NCI-H1105 (cell line): ENCODE measurements at places on chromosomes 6 and 20.

DNA sequence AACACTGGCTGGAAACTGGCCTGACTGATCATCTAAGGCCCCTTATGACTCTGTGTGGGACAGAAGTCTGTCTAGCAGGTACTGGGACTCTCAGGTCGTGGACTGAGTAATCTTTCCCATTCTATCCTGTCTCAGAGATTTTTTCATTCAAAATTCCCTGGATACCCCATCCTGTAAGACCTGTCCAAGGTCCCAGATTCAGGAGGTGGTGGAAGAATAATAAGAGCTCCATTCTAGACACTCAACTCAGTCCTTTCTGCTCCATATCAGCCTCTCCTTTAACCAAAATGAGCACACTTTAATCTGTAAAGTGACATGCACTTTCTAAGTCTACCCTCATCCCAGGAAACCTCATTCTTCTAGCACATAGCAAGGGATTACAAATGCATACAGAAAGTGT is 82.5 kb upstream of the MRPS10 start:
- no peak for DNase-seq

- peak; percentile 54 for DNase-seq
These were observed 69.1 kb downstream of the SLC35F1 start for GRCh38 chr6:117976030-117976651.

DNA sequence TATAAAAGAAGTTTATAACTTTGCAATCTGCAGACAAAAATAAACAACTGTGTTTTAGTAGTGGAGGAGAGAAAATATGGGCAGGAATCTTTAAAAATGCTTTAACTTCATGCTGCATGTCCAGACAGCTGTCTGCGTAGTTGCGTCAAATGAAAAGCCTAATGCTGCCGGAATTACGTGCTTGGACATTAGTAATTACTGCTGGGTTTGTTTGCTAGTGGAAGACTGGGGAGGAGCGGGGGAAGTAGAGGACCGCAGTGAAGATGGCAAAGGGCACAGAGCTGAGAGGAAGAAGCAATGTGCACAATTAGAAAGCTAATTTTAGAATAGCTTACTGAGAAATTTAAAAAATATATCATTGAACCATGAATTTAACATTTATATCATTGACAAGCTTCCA is 2.4 kb downstream of the SNAP25 start:
- DNase-seq = no peak

- no peak for DNase-seq
These were observed 88.1 kb downstream of the RSPH3 start for GRCh38 chr6:158911746-158912480.

DNA sequence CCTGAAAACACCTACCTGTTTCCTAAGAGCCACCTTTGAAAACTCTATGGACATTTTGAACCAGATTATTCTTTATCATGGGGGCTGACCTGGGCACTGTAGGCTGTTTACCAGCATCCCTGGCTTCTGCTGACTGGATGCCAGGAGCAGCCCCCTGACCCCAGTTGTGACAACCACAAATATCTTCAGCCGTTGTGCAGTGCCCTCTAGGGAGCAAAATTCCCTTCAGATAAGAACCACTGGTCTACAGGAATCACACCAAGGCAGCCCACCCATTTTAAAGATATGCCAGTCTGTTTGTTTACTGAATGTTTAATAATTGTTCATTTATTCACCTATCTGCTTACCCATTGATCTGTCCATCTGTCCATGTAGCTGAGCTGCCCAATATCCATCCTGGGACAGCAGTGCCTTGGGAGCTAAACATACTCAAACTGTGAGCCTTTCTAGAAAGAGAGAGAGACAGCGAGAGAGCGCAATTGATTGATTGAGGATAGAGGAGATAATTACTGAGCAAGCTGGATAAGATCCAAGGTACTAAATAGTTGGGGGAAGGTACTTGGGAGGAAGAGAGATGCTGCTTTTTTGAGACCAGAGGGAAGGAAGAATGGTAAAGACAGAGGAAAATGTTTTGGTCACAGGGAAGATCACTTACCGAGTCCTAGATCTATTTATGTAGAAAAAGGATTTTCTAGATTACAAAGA is 276.8 kb downstream of the NRN1 start:
- peak; percentile 20 for DNase-seq

- DNase-seq = peak; percentile 49
These were observed 376.6 kb downstream of the GRIK2 start for GRCh38 chr6:101770116-101770515.

- DNase-seq = no peak
These were observed 100.8 kb downstream of the CEBPB start for GRCh38 chr20:50291254-50292078.

DNA sequence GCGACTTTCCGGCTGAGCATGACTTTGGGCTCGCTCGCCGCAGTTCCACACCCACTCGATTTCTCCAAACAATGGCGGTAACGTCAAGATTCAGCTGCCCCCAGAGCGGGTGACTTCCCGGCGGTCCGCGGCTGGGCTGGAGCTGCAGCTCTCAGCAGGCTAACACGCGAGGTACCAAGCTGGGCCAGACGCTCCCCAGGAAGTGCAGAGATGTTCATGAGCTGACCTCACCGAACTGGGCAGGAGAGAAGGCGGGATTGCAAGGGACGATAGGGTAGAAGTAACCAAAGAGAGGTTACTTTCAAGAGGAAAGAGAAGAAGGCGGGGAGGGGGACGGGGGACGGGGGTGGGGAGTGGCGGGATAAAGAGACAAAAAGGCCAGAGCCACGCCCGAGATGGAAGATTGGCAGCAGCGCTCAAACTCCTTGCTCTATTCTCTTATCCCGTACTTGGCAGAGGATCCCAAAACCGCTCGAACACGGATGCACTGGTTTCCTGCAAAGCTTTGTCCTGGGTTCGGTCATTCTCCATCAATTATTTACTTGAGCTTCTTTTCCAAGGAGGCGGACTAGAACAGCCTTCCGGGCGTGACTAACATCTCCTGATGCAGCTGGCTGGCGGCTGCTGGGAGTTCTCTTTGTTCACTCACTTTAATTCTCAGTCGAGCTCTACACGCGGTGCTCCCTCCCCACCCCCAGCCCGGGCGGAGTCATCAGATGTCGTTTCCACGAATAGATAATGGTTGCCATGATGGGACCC is at the start of gene MTCL3:
TSS of gene MTCL3 (minus strand) at position 626 of the 759 bp plus-strand sequence.
- peak; percentile 94 for DNase-seq

DNA sequence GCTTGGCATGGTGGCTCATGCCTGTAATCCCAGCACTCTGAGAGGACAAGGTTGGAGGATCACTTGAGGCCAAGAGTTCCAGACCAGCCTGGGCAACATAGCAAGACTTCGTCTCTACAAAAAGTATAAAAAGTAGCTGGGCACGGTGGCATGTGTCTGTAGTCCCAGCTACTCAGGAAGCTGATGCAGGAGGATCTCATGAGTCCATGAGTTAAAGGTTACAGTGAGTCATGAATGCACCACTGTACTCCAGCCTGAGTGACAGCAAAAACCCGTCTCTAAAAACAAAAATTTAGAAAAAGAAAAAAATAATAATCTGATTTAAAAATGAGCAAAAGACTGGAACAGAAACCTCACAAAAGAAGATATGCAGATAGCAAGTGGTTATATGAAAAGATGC is 279.7 kb downstream of the RNGTT start:
- no peak for DNase-seq

GRCh38 chr20:10667077-10667401 is 6.8 kb downstream of the JAG1 start:
- peak; percentile 85 for DNase-seq

- DNase-seq = peak; percentile 17
These were observed at the start of gene HIVEP1 for GRCh38 chr6:12012038-12012557. HIVEP1 (plus strand) TSS chr6:12012312; CDS start chr6:12015629, 3,317 bp downstream.

GRCh38 chr6:167572106-167572505 is 247.2 kb downstream of the TTLL2 start:
- no peak for DNase-seq

- DNase-seq = no peak
These were observed 77.5 kb upstream of the GJE1 start for GRCh38 chr6:142055219-142055618.

- DNase-seq = no peak
These were observed 152.0 kb upstream of the ECI2 start for GRCh38 chr6:4287372-4287771.

DNA sequence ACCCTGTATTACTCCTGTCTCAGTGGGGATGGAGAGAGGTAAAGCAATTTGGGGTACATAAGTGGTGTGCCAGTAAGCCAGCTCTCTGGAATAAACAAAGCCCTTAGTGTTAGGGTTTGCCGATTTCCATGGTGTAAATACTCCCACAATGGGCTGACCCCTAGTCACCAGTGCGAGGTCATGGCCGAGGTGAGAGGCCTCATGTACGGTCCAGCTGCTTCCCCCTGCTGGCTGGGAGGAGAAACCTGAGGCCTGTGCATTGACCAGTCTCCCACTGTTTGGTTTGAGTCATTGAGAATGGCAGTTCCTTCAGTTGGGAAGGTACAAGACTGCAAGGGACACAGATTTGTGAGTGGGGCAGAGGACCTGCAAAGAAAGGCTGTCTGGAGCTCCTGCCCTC is 382.0 kb downstream of the CDH26 start:
- DNase-seq = no peak

- no peak for DNase-seq
These were observed 1.6 kb upstream of the THBD start for GRCh38 chr20:23050847-23051627.

- no peak for DNase-seq
These were observed 58.4 kb downstream of the HIVEP2 start for GRCh38 chr6:142886431-142887170.

DNA sequence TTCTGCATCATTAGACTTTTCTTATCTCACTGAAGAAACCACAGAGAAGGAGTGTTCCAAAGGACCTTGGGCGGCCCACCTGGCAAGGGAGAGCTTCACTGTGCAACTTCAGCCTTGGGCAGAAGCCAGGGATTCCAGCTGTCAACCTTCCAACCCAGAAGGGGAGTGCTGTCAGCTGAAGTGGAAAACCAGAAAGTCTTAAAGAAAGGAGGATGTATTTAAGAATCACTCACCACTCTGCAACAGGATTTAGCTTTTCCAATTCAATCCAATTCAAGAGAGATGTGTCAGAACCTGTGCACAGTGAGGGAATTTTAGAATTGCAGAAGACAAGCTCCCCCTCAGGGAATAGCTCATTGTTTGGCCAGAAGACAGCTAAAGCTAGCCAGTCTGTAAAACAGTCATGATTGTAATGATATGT is 553.7 kb downstream of the CD83 start:
- no peak for DNase-seq

DNA sequence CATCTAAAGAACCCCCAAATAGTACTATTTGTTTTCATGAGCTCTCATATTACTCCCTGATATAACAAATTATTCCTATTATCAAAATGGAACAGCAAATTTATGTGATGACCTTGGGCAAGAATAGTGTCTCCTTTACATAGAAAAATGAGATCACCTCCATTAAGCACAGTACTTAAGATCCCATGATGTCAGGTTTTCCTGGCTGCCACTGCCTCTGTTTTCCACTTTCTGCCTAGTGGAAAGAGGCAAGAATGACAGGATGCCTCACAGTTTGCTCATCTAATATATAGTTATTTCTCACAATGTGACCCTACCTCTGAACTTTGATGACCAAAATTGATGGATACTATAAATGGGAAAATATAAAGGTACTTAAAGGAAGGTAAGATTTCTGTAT is 260.1 kb upstream of the SGK1 start:
- no peak for DNase-seq

- DNase-seq = no peak
These were observed 28.3 kb upstream of the HDAC2 start for GRCh38 chr6:113999284-113999683.

- DNase-seq = no peak
These were observed 44.9 kb upstream of the TMEM170B start for GRCh38 chr6:11492464-11493290.

DNA sequence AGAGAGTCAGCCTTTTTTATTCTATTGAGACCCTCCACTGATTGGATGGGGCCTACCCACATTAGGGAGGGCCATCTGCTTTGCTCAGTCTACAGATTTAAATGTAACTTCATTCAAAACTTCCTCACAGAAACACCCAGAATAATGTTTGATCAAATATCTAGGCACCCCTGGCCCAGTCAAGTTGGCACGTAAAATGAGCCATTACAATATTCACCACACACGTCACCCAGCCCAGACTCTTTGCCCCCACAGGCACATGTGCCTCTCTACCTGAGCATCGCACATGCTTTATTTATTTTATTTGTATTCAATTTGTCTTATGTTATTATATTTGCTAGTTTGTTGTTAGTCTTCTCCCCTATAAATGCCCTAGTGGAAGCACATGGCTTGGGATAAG is 70.9 kb upstream of the EYA2 start:
- DNase-seq = no peak

GRCh38 chr20:53419693-53420460 is 173.8 kb downstream of the ZNF217 start:
- no peak for DNase-seq

DNA sequence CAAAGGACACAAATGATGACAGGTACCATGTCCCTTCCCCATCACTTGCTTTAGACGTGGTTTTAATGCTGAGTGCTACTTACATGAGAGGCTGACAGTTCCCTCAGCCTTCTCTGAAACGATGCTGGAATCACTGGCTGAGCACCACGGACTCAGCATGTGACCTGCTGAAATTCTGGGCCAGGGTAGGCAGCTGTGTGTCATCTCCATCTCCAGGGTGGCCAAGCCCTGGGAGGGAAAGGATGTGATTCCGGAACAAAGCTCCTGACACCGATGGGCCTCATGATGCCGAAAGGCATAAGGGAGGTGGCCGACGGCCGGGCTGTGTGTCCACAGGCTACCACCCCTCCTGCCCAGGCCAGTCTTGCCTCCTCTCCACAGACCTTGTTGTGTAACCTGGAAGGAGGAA is 184.3 kb upstream of the CST7 start:
- no peak for DNase-seq

DNA sequence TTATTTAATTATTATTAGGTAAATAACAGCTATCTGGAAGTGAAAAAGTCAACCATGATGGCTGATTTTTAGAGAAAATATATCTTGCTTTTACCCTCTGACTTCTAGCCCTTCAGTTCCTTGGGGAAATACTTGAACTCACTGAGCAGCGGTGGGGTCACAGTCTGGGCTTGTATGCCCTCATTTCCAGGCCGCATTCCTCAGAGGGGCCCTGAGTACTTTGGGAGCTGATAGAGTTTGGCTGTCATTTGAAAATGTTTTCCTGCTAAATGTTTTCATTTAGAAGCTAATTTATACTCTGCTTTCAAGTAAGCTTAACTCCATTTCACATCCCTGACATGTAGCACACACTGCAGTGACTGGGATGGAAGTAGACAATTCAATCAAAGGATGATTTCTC is 1028.5 kb downstream of the KIF16B start:
- no peak for DNase-seq

DNA sequence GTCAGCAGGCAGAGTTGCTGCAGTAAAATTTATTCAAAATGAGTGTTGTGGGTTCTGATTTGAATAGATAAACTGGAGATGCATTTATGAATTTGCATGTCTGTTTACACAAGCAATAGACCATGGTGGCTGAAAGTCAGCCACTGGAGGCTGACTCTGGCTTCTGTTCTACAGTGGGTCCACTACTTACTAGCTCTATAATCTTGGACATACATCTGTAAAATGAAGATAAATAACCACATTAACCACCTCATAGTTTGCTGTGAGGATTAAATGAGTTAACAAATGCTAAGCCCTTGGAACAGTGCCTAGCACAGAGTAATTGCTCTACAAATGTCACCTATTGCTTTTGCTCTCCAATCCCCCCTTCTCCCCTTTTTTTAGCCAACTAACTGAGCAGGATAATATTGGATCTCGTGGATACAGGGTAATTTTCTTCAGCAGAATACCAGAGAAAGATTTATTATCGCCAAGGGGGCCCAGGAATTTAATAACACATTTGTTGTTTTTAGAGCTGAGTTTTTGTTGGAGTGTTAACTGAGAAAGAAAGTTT is 1.4 kb upstream of the PM20D2 start:
- no peak for DNase-seq

- DNase-seq = no peak
These were observed 20.1 kb upstream of the FAM209A start for GRCh38 chr20:56504373-56505005.
